ENCODE measurements at places on chromosomes 11 and 22.

GRCh38 chr11:93192163-93192562 lies 5.6 kb downstream of the SLC36A4 start:
- no peak for DNase-seq

DNA sequence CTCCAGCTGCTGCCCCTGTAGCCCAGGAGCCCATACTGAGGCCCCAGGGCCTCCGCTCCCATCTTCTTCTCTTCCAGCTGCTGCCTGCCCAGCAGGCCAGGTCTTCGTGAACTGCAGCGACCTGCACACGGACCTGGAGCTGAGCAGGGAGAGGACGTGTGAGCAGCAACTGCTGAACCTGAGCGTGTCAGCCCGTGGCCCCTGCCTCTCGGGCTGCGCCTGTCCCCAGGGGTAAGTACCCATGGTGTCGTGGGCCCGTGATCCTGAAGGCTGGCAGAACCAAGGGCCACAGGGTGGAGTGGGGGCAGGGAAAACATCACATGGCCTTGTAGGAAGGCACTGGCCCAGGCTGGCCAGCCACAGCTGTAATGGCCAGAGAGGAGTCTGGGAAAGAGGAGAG lies 31.2 kb downstream of the OTOG start:
- no peak for DNase-seq

GRCh38 chr11:66674964-66675602 lies 2.6 kb downstream of the RBM4B start:
- DNase-seq = no peak

DNA sequence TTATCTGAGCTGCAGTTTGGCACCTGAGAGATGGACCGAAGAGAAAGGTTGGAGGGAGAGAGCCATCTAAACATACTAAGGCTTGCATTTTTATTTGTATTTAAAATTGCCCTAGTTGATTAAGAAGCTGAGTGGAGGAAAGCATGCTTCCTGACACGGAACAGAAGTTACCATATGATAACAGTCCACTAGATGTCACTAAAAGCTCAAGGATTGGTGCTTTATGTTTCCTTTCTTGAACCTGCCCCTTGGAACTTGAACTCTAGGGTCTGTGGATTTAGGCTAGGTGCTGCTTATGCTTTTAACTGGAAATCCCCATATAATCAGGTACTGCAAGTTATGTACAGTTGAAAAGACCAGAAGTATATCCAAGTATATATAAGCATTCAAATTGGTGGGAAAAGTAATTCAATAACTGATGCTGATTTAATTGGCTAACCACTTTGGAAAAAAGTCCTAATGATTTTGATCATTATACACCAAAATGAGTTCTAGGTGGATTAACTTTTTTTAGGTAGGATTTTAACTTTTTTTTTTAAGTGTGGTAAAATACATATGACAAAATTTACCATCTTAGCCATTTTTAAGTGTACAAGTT lies 9.5 kb downstream of the RBMXL2 start:
- no peak for DNase-seq

- DNase-seq = peak; percentile 59
Observed at GRCh38 chr11:134207538-134208239, 16.1 kb downstream of the NCAPD3 start.

GRCh38 chr22:42697542-42698013 lies 23.1 kb downstream of the A4GALT start:
- DNase-seq = no peak

Data from CD4-positive, alpha-beta T cell treated with Interleukin-15 for 1 hour (primary cell).